SW 1271 (cell line): ENCODE measurements at places on chromosomes 4 and X.

GRCh38 chr4:122806981-122807679 lies 19.5 kb upstream of the FGF2 start:
- no peak for DNase-seq

- DNase-seq = no peak
Measured at GRCh38 chrX:104324461-104325212, 69.9 kb upstream of the ESX1 start.

- no peak for DNase-seq
Measured at GRCh38 chr4:113273721-113274220, 224.3 kb downstream of the ANK2 start.

- DNase-seq = no peak
Measured at GRCh38 chr4:14602206-14602605, 400.1 kb upstream of the CPEB2 start.

DNA sequence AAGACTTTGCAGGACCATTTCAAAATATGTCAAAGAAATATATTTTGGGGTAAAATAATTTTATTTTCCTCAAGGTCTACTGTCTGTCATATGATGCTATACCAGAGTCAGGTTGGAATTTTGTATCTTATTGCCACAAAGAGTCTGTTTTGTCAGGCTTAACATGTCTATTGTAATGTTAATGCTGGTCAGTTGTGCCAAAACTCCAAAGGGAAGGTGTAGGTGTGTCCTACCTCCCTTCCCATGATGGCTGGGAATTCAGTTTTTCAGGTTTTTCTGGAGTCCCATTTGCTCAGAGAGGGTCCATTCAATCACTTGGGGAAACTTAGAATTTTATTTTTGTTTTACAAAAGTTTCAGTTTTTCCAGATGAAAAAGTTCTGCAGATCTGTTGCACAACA lies 33.3 kb upstream of the SLC25A4 start:
- DNase-seq = no peak

DNA sequence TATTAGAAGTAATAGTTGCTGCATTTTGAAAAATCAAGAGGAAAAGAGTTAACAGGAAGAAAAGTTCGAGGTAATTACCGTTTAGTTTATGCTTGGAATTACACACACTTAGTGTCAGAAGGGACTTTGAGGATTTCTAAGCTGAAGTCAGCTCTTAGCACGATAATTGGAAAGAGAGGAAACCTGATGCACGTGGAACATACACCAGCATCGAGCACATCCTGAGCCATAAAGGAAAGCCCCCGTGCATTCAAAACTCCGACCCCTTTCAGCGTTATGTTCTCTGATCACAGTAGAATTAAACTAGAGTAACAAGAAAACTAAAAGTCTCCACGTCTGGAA lies 400 bp upstream of the PAQR3 start:
- no peak for DNase-seq

GRCh38 chrX:47637546-47638195 lies 7.9 kb upstream of the CFP start:
- no peak for DNase-seq

DNA sequence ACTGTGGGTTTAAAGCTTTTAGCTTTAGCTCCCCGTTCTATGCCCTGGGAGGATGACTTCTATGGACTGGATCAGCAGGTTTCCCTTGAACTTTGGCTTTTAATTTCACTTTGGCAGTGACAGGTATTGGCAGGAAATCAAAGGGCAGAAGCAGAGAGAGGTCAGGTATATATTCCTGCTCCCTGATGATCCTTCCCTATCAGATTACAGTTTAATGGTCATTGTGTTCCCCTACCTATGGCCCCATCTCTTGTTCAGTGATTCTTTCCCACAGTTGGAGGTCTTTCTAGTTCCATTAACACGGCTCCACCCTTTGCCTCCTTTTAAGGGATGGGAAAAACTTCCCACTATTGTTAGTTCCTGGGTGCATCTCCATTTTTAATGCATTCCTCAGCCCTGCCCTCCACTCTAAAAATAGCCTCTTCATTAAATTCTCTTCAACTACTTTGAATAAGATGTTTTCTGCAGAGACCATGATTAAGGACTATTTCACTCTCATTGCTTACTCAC lies 107.8 kb upstream of the TMEM47 start:
- no peak for DNase-seq

GRCh38 chr4:113646442-113646822 lies 115.1 kb downstream of the CAMK2D start:
- DNase-seq = no peak

DNA sequence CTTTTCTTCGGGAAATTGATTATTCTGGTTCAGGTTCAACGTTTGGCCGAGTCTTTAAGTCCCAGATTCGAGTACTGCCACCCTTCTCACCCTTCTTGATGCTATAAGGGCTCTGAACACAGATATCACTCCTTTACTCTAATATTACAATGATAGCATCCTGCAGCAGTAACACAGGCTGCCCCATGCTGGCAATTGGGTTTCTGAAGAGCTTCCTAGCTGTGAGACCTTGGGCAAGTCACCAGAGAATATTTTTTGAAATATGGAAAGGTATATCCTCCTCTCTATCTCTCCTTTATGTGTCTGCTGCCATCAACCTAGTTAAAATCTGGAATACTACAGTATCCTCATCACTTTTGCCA lies 297 bp upstream of the MTMR8 start:
- no peak for DNase-seq

GRCh38 chr4:155428128-155428527 lies 51.4 kb upstream of the MAP9 start:
- DNase-seq = no peak

GRCh38 chr4:105843941-105844340 lies 51.3 kb upstream of the NPNT start:
- no peak for DNase-seq

GRCh38 chr4:105714071-105714521 lies 5.5 kb downstream of the GSTCD start:
- no peak for DNase-seq

GRCh38 chr4:20832826-20833225 lies 132.6 kb downstream of the PACRGL start:
- DNase-seq = no peak

- DNase-seq = no peak
Measured at GRCh38 chr4:123555233-123555806, 158.7 kb downstream of the SPRY1 start.

- no peak for DNase-seq
Measured at GRCh38 chr4:40281913-40282312, 53.2 kb upstream of the CHRNA9 start.

DNA sequence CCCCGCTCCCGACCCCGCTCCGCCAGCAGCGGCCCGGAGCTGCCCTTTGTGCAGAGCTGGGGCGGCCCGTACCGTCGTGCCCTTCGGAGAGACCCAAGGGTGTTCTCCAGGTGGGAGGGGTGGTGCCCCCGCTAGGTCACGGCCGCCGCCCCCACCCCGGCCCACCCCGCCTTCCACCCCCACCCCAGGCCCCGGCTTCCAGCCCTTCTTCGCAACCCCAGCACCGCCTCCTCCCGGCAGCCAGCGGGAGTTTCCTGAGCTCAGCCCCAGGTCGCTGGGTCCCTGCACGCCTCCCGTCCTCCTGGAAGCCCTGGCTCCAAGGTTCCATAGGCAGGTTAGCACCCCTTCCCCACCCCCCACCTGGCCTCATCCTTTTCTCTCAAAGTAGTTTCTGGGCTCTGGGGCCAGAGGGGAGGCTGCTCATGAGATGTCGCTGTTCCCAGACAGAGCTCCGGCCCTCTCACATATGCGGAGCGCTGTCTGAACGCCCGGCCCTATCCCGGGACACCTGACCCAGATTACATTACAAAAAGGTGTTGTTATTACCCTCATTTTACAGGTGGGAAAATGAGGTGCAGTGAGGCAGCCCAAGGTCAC lies 25.2 kb upstream of the FGFR3 start:
- no peak for DNase-seq

- no peak for DNase-seq
Measured at GRCh38 chrX:153981771-153982533, 9.4 kb downstream of the TMEM187 start.

GRCh38 chr4:54840992-54841768 lies 183.4 kb downstream of the KIT start:
- DNase-seq = no peak

DNA sequence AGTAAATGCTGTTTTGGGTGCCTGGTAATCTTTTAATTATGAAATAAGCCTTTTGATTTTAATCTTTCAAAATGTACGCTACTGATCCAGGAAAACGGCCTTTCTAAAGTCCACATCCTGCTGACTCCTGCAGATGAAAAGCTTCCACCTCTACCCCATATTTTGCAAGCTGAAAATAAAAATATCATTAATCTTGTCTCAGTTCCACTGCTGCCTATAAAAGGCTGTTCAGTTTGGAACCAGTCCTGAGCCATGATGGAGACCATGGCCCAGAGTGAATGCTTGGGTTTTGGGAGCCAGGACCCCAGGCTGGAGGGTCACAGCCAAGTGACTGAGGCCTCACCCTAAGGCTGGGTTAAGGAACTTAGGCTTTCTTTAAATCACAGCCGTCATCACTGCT lies 110.8 kb downstream of the AFF1 start:
- no peak for DNase-seq
